ENCODE measurements at places on chromosomes 4 and X. TPM values are rescaled to one million over a fixed set of nuclear protein-coding genes. Genes with fewer than 3 reads are reported as not detected.

Gene TMPRSS11F
- not detected for total RNA-seq

Gene PASD1
- not detected for total RNA-seq

Gene GPR143
- not detected for total RNA-seq

Gene FAM200B
- total RNA-seq = 18.3 TPM

Gene F11
- total RNA-seq = not detected

Gene MGARP
- total RNA-seq = not detected

Gene TMEM271
- total RNA-seq = not detected

Gene UPF3B
- total RNA-seq = 7.8 TPM

Gene BANK1
- total RNA-seq = 52.6 TPM

Gene GPM6B
- not detected for total RNA-seq

Gene CLTRN
- total RNA-seq = 0.18 TPM

Gene MXRA5
- total RNA-seq = not detected

Gene MUC7
- total RNA-seq = not detected

Gene HSD17B11
- 4.7 TPM for total RNA-seq

Gene RNF128
- total RNA-seq = not detected

Gene HTN3
- total RNA-seq = not detected

Gene MAGEE2
- not detected for total RNA-seq

Gene MEPE
- not detected for total RNA-seq

Gene PTTG2
- total RNA-seq = not detected

Gene UGT2B15
- total RNA-seq = not detected

Gene PF4V1
- total RNA-seq = not detected

Gene PLS3
- not detected for total RNA-seq

Gene SLC34A2
- total RNA-seq = not detected

Gene CXCL8
- total RNA-seq = not detected

Gene REPS2
- total RNA-seq = 1.1 TPM

Gene PPBP
- total RNA-seq = not detected

Gene ESX1
- total RNA-seq = not detected

Gene PARM1
- 37.6 TPM for total RNA-seq

Gene RBMXL3
- total RNA-seq = not detected

Gene EDA
- not detected for total RNA-seq

Gene SEC24B
- total RNA-seq = 50.3 TPM

Gene STAG2
- total RNA-seq = 98.4 TPM

Gene CLDN34
- not detected for total RNA-seq

Gene SHOX
- total RNA-seq = not detected

All from Karpas-422 (cell line).